ENCODE measurements at places on chromosomes 4 and X. TPM values are rescaled to one million over a fixed set of nuclear protein-coding genes. Genes with fewer than 3 reads are reported as not detected.

- no peak for DNase-seq
These were observed 52.8 kb downstream of the LRBA start for GRCh38 chr4:150962245-150962644.

- no peak for DNase-seq
These were observed 34.8 kb upstream of the CXCL6 start for GRCh38 chr4:73801692-73802091.

The ITIH6 gene
- not detected for total RNA-seq

DNA sequence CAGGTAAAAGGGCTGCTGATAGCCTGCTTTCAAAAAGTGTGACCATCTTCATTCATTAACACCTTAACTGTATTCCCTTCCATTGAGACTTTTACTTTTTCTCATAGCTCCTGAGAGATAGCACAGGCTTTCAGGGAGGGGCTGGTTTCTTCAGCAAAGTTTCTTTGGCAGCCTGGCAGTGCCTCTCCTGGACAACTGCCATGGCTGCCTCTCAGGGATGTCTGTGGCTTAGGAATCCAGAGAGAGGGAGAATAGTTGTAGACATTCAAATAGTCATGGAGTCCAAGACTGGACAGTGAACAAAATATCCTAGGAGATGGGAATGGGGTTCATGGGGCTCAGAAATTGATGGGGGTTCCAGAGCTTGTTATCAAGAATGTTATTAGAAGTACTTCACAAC, 81.1 kb downstream of the FAM47B start:
- DNase-seq, result no peak

DNA sequence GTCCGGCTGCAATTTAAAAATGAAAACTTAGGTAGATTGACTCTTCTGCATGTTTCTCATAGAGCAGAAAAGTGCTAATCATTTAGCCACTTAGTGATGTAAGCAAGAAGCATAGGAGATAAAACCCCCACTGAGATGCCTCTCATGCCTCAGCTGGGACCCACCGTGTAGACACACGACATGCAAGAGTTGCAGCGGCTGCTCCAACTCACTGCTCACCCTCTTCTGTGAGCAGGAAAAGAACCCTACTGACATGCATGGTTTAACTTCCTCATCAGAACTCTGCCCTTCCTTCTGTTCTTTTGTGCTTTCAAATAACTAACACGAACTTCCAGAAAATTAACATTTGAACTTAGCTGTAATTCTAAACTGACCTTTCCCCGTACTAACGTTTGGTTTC, 41.0 kb downstream of the MAP7D3 start:
- no peak for DNase-seq

GRCh38 chr4:169906104-169906503, 120.1 kb downstream of the MFAP3L start:
- DNase-seq, result no peak

- no peak for DNase-seq
These were observed 11.8 kb downstream of the DSPP start for GRCh38 chr4:87620086-87620485.

The ERCC6L gene
- 0.23 TPM for total RNA-seq

DNA sequence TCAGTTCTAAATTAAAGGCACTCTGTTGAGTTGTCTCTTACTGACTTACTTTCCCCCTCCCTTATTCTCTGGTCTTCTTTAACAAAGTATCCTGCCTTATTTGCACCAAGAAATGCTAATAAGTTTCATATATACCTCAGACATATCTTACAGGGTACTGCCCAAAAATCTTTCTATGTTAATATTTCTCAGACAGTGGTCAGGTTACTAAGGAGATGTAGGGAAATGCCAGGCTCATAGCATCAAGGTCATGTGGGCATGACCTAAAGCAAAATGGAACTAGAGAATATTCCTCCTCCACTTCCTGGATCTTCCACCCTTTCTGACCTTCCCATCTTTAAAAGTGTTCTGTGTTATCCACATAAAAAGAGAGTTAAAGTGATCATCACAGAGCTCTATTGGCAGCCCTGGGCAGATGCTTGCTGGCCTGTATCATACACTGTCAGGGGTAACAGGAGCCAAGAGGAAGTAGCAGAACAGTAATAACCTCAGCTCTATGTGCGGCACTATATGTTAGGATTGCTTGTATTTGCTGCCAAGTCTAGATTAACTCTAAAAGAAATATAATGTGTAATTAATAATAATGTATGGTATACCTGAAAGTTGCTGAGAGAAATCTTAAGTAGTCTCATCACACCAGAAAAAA, 74.3 kb downstream of the IQCM start:
- DNase-seq, result no peak

DNA sequence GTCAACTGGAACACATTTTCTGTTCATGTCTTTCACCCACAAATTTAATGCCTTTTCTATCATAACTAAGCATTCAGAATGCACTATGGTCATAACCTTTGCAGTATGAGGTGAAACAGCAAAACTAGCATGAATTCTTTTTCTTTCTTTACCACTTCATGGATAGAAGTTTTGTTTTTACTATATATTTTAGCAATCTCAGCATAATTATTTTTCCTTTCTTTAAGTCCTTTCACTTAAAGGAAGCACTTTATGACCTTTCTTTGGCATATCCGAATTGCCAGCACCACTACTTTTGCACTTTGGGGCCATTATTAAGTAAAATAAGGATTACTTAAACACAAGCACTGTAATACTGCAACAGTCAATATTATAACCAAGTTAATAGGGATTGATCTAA, 115.1 kb upstream of the DKK2 start:
- no peak for DNase-seq

- no peak for DNase-seq
These were observed 36.2 kb downstream of the CT47B1 start for GRCh38 chrX:120839491-120839890.

The MAOB gene
- total RNA-seq, result 40.9 TPM

The TIMM8A gene
- total RNA-seq, result 6.6 TPM

DNA sequence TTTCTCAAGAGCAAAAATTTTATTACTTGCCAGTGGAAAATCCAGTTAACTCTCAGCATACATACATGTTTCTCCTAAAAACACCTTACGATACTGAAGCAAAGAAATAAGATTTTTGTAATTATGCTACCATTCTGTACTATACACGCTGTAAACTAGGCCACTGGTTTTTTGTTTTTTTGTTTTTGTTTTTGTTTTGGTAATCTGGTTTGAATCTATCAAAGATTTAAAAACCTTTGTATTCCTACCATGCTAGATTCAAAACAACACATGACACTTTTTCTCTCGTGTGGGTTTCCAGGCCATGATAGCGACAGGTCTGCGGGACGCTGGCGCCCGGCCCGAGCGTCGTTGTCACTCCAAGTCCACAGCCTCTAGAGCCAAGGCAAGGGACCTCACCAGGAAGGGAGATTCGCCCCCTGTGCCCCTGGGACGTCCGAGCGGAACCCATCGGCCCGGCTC, 723 bp downstream of the TMEM192 start:
- no peak for DNase-seq

The RRH gene
- 0.23 TPM for total RNA-seq

- no peak for DNase-seq
These were observed 205.6 kb downstream of the ZIC3 start for GRCh38 chrX:137771537-137771936.

DNA sequence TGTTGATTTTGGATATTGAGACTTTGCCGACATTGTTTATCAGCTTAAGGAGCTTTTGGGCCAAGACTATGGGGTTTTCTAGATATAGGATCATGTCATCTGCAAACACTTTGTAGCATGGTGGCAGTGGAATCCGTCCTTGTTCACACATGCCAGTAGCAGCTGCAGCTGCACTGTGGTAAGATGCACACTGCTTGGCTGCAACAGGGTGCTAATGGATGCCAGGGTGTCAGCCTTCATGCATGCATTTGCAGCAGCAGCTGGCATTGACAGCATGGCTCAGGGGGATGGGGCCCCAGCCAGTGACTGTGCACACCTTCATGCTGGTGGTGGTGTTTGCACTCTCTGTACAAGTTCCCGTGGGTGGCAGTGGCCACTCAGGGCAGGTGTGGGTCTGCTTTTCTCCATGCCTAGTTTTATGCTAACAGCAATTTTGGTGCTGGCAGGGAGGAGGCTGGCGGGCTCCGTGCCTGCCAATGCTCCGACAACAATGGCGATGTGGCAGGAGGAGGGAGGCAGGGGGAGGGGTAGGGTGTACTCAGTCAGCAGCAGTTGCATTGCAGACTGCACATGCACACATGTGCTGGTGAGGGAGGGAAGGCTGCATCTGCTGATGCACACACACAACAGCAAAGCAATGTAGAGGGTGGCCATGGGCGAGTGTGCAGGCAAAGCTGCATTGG, 37.5 kb downstream of the BEX3 start:
- DNase-seq, result no peak

DNA sequence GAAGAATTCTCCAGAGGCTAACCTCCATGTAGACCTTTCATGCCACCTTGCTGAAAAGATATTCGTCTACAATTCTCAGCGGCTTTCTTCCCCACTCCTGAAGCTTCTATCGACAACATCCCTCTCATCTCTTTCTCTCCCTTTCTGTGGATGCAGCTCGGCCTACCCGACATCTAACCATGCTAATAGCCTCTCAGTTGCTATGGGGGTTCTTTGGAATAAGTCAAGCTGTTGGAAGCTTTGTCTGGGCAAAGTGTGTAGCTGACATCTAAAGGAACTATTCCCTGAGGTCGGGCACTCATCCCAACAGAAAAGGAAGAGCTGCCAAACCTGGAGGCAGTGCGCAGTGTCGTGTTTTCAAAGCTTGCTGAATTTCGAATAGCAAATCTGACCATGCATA, 192.1 kb downstream of the RBMX2 start:
- no peak for DNase-seq

Data from mucosa of gallbladder (tissue), 1 donor.